ENCODE measurements at places on chromosomes 13 and 19.

DNA sequence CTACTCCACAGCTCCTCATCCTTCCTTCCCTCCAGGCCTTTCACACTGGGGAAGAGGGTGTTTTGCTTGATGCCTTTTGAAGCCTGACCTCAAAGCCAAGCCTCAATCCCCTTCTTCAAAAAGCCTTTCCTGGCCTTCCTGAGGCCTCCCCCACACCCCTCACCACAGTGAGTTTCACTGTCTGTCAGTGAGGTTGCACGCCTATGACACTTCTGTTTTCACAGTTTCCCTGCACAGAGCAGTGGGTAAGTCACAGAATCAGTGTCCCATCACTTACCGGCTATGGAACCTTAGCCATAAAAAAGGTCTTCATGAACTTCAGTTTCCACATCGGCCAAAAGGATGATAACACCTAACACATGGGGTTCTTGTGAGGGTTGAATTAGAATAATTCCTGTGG is 371.4 kb downstream of the UQCRFS1 start:
- no peak for DNase-seq

DNA sequence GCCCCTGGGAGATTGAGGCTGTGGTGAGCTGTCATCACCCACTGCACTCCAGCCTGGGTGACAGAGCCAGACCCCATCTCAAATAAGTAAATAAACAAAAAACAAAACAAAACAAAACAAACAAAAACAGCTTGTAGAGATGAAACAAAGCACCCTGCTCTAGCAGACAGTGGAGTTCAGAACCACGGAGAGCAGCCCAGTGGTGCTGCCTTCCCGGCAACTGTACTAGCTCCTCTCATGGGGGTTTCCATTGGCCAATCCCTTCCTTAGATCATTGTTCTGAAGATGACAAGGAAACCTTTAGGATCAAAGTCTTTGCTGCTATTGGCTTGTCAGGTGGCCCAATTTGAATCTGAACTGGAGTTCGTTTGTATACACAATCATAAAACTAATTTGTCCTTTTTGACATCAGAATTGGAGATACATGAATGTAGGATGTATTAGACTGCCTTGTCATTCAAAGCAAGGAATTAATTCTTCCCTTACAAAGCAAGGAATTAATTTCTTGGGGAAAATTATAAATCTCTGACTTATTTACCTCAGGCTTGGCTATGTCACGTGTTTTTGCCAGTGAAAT is 19.7 kb upstream of the SYCN start:
- no peak for DNase-seq

- no peak for DNase-seq
These were observed 23.8 kb downstream of the DEDD2 start for GRCh38 chr19:42193706-42194105.

DNA sequence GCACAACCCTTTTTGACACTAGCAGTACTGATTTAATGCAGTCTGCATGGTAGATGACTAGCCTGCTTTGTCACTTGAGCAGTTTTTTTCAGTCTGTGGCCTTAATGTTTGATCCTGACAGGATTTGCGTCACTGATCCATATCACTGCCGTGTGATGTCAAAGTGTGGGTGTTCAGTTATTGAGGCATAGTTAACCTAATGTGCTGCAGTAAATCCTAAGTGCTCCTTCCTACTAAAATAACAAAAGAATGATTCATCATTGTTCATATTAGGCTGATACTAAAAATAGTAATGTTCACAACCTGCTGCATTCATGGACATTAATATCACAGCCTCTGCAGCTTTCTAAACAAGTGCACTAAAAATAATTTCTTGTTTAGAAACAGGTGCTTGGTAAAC is 121.9 kb upstream of the MLNR start:
- DNase-seq = no peak

DNA sequence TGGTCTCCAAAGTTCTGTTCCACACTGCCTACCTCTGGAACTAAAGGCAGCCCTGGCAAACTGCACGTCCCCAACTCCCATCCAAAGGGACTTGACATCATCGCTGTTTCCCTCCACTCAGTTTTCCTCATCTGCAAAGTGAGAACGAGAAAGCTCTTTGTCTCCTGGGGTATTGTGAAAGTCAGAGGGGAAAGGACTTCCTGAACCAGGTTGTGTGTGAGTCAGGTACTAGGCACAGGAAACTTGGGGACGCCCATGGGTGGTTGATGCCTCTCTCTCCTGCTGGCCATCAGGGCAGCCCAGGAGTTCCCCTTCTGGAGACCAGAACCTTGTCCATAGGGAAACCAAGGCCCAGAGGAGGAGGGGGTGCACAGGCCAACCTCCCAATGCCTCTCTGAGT is 4.7 kb downstream of the CRLF1 start:
- DNase-seq = no peak

DNA sequence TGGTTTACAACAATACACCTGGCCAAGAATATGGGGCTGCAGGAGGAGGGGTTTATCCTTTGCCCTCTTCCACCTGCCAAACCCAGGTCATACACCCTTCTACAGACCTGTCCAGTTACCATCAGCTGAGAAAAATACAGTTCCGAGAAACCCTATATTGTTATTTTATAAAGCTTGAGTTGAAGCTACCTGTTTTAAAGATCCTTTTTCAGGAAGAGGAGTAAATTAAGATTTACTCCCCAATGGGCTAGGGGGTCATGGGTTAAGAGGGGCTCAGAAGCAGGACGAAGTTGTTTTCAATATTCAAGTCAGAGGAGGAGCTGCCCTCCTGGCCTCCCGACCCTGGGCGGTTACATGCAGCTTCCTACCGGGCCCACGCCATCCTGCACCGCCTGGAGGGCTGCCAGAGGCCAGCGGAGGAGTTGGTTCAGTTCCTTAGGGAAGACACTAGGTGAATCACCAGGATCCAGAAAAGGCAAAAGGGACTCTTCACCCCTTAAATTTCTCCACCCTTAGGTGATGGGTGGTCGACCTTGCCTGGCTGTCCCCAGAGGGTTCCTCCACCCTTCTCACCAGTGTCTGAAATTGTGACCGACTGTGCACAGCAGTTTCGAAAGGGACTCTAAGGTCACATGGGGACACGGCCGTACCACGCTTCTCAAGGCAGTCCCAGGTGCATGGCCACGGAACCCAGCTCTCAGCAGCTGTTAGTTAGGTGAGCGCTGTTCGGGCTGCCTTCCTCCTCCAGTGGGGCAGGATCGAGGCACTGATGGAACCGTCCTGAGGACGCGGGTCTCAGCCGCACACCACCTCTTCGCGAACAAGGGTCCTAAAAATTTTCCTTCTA is 1.2 kb downstream of the GJB2 start:
- DNase-seq = no peak

DNA sequence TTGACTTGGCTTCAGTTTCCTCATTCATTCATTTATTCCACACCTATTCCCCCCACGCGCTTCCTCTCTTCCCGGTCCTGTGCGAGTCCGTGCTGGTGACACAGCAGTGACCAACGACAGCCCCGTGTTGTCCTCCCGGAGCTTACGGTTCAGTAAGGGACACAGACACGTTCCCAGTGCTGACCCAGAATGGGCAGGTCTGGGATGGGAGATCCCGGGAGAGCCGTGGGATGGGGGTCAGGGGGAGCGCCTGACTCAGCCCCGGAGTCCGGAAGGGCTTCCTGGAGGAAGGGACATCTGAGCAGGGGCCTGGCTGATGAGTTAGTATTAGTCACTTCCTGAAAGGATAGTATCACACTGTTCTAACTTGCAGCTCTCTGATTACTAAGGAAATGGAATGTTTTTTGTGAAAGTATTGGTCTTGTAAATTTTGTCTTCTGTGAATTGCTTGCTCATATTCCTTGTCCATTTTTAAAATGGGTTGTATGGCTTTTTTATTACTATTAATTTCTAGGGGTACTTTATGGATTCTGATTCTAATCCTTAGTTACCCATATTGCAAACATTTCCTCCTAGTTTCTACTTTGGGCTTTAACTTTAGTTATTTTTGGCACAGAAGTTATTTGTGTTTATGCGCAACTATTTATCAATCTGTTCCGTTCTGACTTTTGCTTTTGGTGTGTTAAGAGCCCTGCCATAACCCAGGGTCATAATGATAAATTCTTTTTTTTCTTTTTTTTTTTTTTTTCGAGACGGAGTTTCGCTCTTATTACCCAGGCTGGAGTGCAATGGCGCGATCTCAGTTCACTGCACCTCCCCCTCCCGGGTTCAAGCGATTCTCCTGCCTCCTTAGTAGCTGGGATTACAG is 708 bp upstream of the ERCC1 start:
- no peak for DNase-seq

GRCh38 chr13:102715447-102715846 is 20.6 kb upstream of the METTL21C start:
- no peak for DNase-seq

GRCh38 chr13:47415048-47415447 is 518.2 kb upstream of the HTR2A start:
- DNase-seq = no peak

DNA sequence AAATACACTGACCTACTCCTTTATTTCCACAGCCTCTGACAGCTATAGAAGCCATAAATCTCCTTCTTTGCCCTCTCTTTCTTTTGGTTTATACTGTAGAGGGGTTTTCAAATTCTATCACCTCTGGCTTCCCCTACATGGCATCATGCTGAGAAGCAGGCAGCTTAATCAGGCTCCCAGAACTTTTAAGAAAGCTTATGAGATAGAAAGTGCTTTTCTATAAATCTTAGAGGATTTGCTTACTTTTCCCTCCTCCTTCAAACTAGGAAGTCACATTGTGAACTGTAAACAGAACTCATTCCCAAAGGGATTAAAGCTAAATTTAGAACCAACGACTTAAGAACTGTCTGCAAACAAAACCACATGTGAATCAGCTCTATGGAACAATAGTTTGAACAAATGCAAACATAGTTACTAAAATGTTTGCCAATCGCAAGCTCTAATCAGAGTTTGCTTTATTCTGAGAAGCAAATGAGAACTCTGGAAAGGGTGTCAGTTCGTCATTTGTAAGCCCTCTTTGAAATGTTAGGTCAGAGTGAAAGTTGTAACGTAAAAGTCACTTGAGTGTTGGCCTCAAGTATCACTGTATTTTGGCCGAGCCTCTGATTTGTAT is 344.1 kb downstream of the RFC3 start:
- no peak for DNase-seq

DNA sequence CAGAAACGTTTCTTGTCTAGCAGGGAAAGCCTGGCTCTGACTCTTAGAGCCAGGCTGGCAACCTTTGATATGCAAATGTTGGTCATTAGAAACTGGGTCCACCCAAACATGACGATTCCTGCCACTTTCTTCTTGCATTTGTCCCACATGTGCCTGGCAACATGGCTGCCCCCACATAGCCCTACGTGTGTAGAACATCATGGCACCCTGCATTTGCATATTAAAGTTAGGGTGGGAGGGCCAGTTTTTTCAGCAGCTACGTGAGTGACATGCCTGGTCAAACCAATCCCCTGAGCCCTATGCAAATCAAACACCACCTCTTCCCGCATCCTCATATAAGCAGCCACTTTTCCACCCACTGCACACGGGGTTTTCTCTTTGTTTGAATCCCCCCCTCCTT is 95.0 kb downstream of the LIG4 start:
- no peak for DNase-seq
